ENCODE measurements at places on chromosomes 11 and 22.

GRCh38 chr22:48855593-48856307 lies 971.9 kb downstream of the BRD1 start:
- DNase-seq: no peak

DNA sequence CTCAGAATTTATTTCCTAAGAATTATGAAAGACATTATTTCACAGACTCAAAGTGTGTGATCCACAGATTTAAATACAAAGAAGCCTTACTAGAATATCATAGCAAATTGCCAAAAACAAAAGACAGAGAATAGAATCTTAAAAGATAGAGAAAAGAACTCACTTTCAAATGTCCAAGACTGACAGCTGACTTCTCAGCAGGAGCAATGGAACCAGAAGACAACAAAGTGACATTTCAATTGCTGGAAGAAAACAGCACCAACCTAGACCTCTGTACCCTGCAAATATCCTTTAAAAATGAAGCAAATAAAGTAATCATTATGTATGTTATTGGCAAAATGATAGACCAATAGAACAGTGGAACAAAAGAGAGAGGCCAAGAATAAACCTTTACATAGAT lies 109.2 kb downstream of the TTC17 start:
- no peak for DNase-seq

DNA sequence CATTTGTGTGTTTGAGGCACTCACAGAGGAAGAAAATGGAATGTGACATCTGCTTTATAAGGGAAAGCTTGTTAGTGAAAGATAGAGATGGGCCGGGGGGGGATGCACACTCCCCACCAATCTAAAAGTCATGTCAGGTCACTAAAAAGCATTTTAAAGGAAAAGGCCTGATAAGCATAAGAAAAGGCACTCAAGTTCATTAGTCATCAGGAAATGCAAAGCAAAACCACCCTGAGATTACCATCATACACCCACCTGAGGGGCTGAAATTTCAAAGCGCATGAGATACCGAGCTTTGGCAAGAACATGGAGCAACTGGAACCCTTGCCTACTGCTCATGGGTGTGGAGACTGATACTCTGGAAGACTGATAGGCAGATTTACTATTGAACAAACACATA lies 77.9 kb upstream of the ANO1 start:
- no peak for DNase-seq

DNA sequence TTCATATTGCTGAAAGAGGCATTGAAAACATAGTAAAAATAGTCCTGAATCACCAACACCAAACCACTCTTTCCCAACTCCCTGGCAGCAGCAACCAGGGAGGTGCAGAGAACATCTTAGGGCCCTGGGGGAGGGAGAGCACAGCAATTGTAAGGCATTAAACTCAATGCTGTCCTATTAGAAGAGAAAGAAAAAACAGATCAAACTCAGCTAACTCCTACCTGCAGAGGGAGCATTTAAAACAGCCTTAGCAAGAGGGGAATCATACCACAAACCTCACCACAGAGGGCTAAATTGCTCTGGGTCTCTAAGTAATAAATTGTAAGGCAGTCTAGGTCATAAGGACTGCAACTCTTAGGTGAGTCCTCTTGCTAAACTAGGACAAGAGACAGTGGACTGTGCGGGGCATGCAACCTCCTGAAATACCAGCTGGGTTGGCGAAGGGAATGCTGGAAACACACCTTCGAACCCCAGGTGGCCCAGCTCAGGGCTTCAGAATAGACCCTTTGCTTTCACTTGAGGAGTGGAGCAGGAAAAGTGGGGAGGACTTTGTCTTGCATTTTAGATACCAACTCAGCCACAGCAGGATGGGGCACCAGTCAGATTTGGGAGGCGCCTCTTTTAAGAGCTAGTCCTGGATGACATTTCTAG lies 697.1 kb upstream of the FAT3 start:
- DNase-seq: no peak

DNA sequence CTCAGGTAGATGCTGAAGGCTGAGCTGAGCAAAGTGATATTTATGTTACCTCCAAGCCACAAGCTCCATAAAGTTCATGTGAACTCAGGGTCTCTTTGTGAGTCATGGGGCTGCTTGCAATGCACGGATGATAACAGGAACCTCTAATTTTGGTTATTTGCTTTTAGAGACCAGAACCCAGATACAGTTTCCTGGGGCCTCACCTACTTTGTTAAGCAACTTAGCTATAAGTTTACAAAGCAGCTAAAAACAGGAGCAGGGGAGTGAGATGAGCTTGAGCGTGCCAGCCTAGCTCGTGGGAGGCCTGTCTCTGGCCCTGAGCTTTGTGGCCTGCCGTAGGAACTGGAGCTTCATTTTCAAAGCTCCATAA lies 29.2 kb downstream of the SREBF2 start:
- DNase-seq: peak; percentile 15

DNA sequence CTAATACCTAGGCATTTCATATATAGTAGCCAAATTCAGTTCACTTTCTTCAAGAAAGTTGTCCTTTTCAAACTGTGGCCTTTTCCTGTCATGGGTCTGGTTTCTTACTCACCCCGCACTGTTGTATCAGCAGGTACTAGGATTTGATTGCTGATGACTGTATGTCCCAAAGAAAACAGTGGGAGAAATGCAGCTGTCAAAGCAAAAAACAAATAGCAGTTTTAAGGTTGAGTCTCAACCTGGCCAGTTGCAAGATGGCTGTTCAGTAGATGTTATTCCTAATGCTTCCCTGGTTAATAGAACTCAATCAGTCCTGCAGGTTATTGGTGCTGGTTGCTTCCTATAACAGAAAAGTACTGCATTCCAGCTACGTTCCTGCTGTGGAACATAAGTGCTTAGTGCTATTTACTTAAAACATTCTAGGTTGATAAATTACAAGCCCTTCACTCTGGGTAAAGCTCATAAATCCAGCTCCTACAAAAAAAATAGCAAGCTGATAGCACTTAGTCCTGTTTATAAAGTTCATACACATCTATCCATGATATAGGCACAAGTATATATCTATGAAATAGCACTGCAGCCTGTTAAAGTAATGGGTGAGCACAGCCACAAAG lies 26.6 kb downstream of the NF2 start:
- DNase-seq: no peak

- DNase-seq: no peak
These were observed 148.7 kb upstream of the PGR start for GRCh38 chr11:101278286-101278685.

- DNase-seq: no peak
These were observed 13.6 kb downstream of the ADM start for GRCh38 chr11:10318527-10318802.

GRCh38 chr22:38860283-38861169 lies 11.5 kb downstream of the CBX6 start:
- DNase-seq: no peak

Measured in stimulated activated effector memory CD8-positive, alpha-beta T cell treated with anti-CD3 and anti-CD28 coated beads, Interleukin-12 subunit alpha, Interleukin-12 subunit beta, amount 100 ng/mL, for 72 hours (primary cell).